ENCODE measurements at places on chromosomes 16 and 17. TPM values are rescaled to one million over a fixed set of nuclear protein-coding genes. Genes with fewer than 3 reads are reported as not detected.

The SOX15 gene
- 0.72 TPM for total RNA-seq

The SPPL2C gene
- not detected for total RNA-seq

The OXLD1 gene
- total RNA-seq, result 59.1 TPM

The XYLT1 gene
- 0.74 TPM for total RNA-seq

The CACNG5 gene
- total RNA-seq, result not detected

The STX1B gene
- total RNA-seq, result 1.4 TPM

The BRICD5 gene
- 4.4 TPM for total RNA-seq

The C16orf78 gene
- not detected for total RNA-seq

The C16orf96 gene
- total RNA-seq, result not detected

The SEZ6 gene
- total RNA-seq, result 0.18 TPM

The CCDC40 gene
- total RNA-seq, result 4.5 TPM

The MT1F gene
- 7.8 TPM for total RNA-seq

The SPIRE2 gene
- 8.7 TPM for total RNA-seq

The PPY gene
- not detected for total RNA-seq

The PTX4 gene
- total RNA-seq, result not detected

The DNASE1 gene
- 4.9 TPM for total RNA-seq

The USP6 gene
- total RNA-seq, result 0.02 TPM

The CCL7 gene
- total RNA-seq, result 0.61 TPM

The HGS gene
- total RNA-seq, result 194 TPM

The CDIP1 gene
- 11.6 TPM for total RNA-seq

The BAHCC1 gene
- 18.2 TPM for total RNA-seq

The CLCN7 gene
- total RNA-seq, result 86.1 TPM

The MEAK7 gene
- total RNA-seq, result 60.5 TPM

The STAT5A gene
- 6.4 TPM for total RNA-seq

The CACNG1 gene
- total RNA-seq, result not detected

The PYDC1 gene
- not detected for total RNA-seq

The GPRC5C gene
- 56.4 TPM for total RNA-seq

The RTN4RL1 gene
- 2.7 TPM for total RNA-seq

The AANAT gene
- 0.29 TPM for total RNA-seq

The ACSM5 gene
- total RNA-seq, result not detected

The SLC5A11 gene
- 0.66 TPM for total RNA-seq

The ASPHD1 gene
- total RNA-seq, result 30.7 TPM

The RASL10B gene
- total RNA-seq, result 0.10 TPM

The OTOA gene
- total RNA-seq, result not detected

The LPCAT2 gene
- 5.8 TPM for total RNA-seq

The PPP1R1B gene
- not detected for total RNA-seq

The TP53TG3 gene
- 0.57 TPM for total RNA-seq

The HAP1 gene
- total RNA-seq, result 1.2 TPM

The NOG gene
- total RNA-seq, result 1.1 TPM

The SNAI3 gene
- total RNA-seq, result not detected

The CLDN7 gene
- 0.69 TPM for total RNA-seq

The AARSD1 gene
- total RNA-seq, result 51.5 TPM

The NPIPA5 gene
- total RNA-seq, result 5.5 TPM

The HES7 gene
- 2.1 TPM for total RNA-seq

The TPPP3 gene
- total RNA-seq, result 11.2 TPM

The NPW gene
- total RNA-seq, result 1.5 TPM

The KRT31 gene
- not detected for total RNA-seq

The CACNG3 gene
- total RNA-seq, result not detected

The UNC13D gene
- 4.2 TPM for total RNA-seq

The SHISA9 gene
- not detected for total RNA-seq

The SULT1A2 gene
- not detected for total RNA-seq

The LIMD2 gene
- 9.8 TPM for total RNA-seq

The FOXC2 gene
- total RNA-seq, result 2.2 TPM

The KAT8 gene
- total RNA-seq, result 35.0 TPM

The ZNF423 gene
- 0.12 TPM for total RNA-seq

Measured in A549 treated with CpdA at 1 μM for 4 hours (cell line).